ENCODE measurements at places on chromosomes 2 and 18.
A peak's percentile ranks its signal among the peaks of the same experiment; 100 is the strongest.

DNA sequence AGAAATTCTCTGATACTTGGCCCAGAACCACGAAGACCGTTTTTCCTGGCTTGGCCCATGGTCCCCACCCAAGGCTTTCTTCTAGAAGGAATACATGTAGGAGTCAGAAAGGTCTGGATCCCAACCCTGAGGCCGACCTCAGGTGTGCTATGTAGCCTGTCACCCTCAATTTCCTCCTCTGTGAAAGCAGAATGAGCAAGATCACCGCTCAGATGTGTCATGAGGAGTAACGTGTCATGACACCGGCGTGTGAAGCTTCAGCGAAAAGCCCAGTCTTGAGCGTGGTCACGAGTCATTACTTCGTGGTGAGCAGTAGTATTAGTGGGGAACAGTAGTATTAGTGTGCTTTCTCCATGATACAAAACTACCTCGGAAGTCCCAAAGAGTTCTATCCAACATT is 103.4 kb downstream of the ALPK2 start:
- DNase-seq: no peak

- DNase-seq: peak; percentile 60
Measured at GRCh38 chr2:238231251-238231793, 8.5 kb downstream of the HES6 start.

DNA sequence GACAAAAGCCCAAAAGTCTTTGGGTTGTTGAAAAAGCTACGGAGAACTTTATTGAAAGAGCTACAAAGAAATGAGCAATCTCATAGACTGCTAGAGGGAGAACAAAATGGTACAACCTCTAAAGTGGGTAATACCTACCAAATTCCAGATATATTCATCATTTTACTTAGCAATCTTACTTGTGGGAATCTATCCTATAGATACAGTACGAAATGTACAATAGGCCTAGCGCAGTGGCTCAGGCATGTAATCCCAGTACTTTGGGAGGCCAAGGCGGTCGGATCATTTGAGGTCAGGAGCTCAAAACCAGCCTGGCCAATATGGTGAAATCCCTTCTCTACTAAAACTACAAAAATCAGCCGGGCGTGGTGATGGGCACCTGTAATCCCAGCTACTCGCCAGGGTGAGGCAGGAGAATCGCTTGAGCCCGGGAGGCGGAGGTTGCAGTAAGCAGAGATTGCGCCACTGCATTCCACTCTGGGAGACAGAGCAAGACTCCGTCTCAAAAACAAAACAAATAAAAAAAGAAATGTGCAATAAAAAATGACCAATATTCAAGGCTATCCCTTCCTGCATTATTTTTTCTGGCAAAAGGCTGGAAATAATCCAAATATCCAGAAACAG is 10.1 kb downstream of the EXOC6B start:
- DNase-seq: no peak

GRCh38 chr18:25351280-25351775 is 638 bp downstream of the ZNF521 start:
- DNase-seq: no peak

DNA sequence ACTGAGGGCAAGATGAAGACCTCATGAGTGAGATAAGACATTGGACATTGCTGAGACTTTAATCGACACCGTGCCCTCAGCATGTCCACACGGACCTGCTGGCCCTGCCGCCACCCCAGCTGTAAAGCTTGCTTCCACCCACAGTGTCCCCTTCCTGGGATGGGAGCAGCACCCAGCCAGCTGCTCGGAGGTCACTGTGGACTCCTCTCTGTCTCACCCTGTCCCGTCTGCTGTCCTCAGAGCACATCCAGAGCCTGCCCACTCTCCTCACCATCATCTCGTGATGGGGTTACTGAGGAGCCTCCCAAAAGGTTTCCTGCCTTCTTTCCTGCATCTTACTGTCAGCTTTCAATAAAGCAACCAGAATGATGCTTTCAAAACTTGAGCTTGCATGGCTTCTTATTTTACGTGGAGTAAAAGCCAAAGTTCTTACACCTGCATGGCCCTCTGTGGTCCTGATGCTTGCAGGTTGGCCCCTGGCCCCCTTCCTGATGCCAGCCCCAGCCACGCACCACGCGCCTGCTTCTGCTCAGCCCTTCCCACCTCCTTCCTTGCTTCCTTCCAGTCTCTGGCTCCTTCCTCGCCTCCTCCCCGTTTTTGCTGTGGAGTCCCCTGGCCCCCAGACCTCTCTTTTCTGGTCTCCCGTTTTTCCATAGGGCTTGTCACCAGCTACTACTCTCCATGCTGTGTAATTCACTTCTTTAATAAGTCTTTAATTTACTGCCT is 67.0 kb downstream of the DGKD start:
- DNase-seq: no peak

- no peak for DNase-seq
Measured at GRCh38 chr2:10790228-10790973, 22.2 kb downstream of the PDIA6 start.

Data from activated CD8-positive, alpha-beta memory T cell treated with anti-CD3 and anti-CD28 coated beads for 4 hours (primary cell).